ENCODE measurements at places on chromosomes 13 and 19.

GRCh38 chr13:34864671-34865070 lies 77.4 kb upstream of the NBEA start:
- DNase-seq, result no peak

- no peak for DNase-seq
Measured at GRCh38 chr19:17348700-17349099, 11.3 kb downstream of the GTPBP3 start.

DNA sequence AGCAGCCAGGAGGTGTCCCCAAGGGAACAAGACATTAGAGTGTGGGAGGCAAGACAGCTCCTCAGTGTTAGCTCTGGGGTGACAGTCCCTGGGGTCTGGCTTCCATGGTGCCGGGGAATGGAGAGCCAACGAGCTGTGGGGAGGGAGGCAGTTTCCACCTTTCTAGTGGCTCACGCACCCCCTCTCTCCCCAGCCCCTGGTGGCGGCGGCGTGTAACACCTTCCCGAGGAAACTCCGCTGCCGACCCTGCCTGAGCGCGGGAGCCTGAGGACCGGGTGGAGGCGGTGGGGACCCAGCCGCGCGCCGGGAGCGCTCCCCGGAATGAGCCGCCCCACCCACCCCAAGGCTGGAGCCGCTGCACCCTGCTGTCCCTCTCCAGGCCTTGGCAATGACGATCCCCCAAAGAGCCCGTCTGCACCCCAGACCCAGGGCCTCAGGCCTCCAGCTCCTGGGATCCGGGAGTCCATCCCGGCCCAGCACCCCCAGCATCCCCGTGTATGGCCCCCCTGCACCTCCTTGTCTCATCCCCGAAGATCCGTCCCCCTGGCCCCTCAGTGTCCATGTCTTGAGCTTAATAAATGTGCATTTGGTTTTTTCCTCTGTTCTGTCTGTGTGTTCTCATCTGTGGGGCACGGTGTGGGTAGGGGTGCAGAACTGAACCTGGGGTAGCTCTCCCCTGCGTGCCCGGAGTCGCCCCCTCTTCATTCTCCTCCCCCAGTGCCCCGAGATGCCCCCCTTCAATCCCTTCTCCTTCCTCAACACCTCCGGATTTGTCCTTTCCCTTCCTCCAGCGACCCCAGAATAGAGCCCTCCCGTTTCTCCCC lies 622 bp upstream of the FXYD5 start:
- no peak for DNase-seq

DNA sequence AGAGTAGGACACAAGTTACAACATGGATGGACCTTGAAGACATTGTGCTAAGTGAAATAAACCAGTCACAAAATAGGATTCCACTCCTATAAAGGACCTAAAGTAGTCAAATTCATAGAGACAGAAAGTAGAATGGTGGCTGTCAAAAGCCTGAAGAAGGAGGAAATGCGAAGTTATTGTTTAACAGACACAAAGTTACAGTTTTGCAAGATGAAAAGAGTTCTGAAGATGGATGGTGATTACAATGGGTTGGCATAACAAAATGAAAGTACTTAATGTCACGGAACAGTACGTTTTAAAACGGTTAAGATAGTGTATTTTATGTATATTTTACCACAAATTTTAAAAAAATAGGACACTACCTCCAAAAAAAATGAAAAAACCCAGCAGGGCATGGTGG lies 34.8 kb downstream of the FOXO1 start:
- no peak for DNase-seq

GRCh38 chr19:47798904-47799266 lies 5.5 kb downstream of the TPRX1 start:
- no peak for DNase-seq

DNA sequence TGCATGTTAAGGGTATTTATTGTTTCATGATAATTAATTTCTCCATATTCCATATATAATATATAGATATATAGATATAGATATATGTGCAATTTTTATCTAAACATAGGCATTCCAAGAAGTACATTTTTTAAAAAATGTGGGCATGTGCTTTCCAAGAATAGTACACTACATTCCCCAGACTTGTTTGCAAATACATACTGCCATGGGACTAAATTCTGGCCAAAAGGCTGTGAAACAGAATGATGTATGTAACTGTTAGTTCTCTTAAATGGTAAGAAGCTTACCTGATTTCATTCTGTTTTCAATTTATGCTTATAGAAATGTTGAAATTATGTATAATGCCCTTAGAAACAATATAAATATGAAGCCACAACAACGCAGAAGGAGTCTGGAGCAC lies 503.2 kb upstream of the SPRY2 start:
- DNase-seq, result no peak

GRCh38 chr19:18519962-18520847 lies 1.7 kb downstream of the ELL start:
- DNase-seq, result peak; percentile 58

- DNase-seq, result peak; percentile 65
Measured at GRCh38 chr19:12769689-12770088, 5.7 kb downstream of the HOOK2 start.

- peak; percentile 9 for DNase-seq
Measured at GRCh38 chr13:21849323-21849722, 178.4 kb downstream of the FGF9 start.

DNA sequence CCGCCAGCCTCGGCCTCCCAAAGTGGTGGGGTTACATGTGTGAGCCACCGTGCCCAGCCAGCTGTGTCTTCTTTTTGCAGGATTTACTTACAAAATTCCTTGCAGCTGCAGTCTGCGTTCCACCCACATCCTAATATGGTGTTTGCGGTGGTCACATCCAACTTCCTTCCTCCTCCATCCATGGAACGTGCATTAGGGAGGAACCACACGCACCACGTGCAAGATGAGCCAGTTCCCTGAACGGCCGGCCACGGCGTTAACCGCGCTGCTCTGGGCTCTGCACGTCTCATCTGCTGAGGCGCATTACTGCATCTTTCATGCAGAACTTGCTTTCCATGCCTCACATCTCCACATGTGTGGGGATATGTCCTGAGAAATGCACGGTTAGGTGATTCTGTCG lies 13.0 kb upstream of the SIGLEC11 start:
- no peak for DNase-seq

- no peak for DNase-seq
Measured at GRCh38 chr13:105426441-105426840, 1109.0 kb downstream of the EFNB2 start.

- DNase-seq, result no peak
Measured at GRCh38 chr19:58118979-58119733, 21.1 kb upstream of the ZSCAN18 start.

DNA sequence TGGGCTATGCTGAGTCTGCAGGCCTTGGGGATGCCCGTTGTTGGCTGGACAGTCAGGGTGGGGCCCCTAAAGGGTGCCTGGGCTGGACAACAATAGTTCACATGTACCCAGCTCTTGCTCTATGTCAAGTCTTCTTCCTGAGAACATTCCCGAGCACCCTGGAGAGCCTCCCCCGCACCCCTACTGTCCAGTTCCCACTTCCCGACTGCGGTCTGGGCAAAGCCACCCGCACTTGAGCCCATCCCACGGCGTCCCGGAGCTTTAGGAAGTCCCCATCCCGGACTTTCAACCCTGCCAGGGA lies 1.1 kb upstream of the MPND start:
- no peak for DNase-seq

- no peak for DNase-seq
Measured at GRCh38 chr19:8396563-8397203, 6.5 kb downstream of the RAB11B start.

GRCh38 chr13:100658363-100658762 lies 16.2 kb downstream of the TMTC4 start:
- DNase-seq, result no peak

DNA sequence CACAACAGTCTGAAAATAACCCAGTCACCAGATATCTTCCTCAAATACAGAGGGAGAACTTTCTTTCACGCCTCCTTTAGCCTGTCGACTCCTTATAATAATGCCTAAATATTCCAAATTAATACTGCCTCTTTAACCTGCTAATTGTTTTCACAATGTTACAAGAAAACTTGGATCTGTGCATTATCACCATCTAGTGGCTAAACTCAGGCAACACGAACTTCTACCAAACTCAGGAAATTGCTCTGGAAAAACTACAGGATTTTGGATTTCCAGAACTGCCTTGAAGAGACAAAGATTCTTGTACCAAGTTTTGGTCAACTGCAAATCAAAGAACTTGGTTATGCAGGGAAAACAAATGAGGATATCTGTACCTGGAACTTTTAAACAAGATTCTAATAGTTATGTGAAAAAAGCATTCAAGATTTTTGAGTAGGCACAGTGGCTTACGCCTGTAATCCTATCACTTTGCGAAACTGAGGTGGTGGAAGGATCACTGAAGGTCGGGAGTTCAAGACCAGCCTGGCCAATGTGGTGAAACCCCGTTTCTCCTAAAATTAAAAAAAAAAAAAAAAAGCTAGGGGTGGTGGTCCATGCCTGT lies 10.8 kb downstream of the CLN5 start:
- no peak for DNase-seq

GRCh38 chr13:95300625-95301182 lies 547 bp downstream of the ABCC4 start:
- DNase-seq, result peak; percentile 67

DNA sequence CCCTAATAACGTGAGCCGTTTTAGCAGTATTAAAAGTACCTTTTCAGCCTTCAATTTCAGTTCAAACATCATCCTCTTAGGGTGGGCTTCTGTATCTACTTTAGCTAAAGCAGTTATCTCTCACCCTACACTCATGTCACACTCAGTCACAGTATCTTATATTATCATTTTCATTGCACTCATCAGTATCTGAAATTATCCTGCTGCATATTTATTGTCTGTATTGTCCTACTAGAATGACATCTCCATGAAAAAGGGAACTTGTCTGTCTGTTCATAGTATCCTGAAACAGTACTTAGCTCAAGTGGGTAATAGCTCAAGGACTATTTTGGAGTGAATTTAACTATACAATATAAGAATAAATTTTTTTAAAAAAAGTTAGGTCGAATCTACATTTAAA lies 19.9 kb upstream of the RFC3 start:
- DNase-seq, result no peak

GRCh38 chr19:17324357-17325114 lies 10.1 kb downstream of the ANO8 start:
- no peak for DNase-seq

DNA sequence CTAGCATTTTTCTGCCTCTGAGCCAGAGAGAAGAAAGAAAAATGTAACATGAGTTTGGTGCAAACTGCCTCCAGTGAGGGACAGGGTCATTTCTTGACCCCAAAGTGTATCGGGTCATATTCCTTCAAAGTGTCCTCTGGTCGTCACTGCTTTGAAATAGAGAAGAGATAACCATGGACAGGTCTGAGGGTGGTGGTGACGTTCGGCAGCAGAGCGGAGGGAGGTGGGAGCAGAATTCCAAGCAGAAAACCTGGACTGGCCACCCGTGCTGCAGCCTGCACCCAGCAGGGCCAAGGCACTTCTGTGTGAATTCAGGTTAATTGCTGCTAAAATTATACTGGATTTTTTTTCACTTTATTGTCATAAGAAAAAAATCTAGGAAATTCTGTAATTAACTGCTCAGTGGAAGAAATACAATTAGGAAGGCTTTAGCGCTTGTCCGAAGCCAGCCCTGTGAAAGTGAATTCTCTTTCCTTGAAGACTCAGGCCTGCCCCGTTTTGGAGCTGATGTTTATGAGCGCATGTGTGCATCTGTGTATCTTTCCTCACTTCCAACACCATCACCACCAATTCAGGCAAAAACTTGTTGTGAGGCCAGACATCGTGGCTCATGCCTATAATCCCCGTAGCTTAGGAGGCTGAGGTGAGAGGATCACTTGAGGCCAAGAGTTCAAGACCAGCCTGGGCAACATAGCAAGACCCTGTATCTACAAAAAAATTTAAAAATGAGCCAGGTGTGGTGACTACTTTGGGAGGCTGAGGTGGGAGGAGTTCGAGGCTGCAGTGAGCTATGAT lies 37.9 kb upstream of the UBAC2 start:
- DNase-seq, result no peak

DNA sequence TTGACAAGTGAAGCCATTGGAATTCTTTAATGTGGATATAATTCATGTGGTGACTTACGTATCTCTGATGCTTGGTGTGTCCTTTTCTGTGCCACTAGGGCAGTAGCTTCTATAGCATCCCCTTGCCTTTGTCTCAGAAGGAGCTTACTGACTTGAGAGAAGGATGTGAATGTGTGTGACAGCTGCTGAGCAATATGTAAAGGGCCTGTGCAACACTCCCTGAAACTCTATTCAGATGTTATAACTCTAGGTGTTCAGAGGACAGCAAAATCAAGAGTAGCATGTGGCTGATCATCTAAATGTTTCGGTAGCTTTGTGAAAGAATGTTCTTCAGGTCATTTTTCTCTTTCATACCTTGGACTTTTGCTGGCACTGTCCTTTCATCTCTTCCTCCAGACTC lies 189.5 kb downstream of the LMO7 start:
- no peak for DNase-seq

DNA sequence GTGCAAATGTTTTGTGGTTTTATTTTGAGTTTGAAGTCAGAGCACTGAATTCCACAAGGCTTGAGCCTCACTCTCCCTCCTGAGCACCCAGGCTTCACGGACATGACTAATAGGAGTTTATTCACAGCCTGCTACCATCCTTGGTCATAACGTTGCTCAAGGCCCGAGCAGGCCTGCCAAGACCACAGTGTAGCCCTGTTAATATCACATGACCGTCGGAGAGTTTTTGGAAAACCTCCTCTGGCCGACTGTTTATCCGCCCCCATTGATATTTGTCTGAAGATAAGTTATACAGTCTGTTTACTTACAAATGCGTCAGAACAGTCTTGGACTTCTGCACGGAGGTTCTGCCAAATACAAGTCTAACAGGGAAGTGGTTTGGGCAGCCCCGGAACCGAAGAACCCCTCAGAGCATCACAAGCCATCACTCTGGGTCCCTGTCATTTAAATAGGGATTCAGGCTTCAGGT lies 89.9 kb downstream of the COL4A2 start:
- DNase-seq, result no peak

DNA sequence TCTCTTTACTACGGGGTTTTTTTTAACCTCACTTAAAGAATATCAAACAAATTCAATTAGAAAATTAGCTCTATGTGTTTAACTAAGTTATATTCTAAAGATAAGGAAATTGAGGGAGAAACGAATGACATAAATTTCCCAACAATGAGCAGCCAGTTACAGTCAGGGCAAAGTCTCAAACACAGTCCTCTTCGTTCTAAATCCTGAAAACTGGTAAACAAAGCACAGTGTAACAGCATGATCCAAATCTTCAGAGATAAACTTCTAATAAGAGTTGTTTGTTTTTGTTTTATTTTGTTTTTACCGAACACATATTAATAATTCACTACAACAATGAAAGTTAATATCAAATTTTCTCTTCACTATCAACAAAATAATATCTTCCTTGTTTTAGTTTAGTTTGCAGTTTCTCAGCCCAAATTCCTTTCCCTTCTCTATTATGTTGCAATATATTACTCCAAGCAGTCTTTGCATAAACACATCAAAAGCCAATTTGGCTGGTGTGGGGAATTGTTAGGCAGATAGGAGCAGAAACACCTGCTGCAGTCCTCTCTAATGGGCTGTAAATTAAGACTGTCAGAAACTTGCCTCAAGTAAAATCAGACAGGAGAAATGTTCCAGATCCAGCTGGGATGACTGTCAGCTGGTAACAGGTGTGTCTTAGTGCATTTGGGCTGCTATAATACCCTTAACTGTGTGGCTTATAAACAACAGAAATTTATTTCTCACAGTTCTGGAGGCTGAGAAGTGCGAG lies 106.5 kb upstream of the SGCG start:
- DNase-seq, result peak; percentile 76

GRCh38 chr13:40818926-40819325 lies 29.5 kb downstream of the SLC25A15 start:
- DNase-seq, result no peak
